ENCODE measurements at places on chromosomes 12 and 14.

- no peak for DNase-seq
These were observed 13.4 kb upstream of the IFI27 start for GRCh38 chr14:94097091-94097490.

- DNase-seq: no peak
These were observed 60.6 kb upstream of the TMCC3 start for GRCh38 chr12:94710933-94711332.

DNA sequence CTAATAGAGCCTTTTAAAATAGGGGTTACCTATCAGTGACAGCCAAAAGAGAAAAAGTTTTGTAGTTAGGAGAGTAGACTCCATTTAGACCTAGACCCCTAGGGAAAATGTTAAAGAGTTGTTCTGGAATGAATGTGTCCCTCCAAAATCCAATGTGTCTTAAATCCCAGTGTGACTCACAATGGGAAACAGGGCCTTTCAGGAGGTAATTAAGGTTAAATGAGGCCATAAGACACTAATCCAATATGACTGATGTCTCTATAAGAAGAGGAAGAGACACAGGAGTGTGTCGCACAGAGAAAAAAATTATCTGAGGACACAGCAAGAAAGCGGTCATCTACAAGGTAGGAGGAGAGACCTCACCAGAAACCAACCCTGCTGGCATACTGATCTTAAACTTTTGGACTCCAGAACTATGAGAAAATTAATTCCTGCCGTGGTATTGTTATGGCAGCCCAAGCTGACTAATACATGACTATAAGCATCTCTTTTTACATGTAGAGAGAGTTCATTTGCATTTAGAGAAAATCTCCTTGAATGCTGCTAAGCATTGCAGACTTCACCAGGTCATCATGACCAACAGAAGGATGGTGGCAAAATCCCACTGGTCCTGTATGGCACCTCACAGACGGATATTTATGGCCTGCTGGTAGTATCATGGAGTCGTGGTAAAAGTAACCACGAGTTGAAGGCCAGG is 259.6 kb upstream of the TMTC1 start:
- DNase-seq: no peak

- no peak for DNase-seq
These were observed 550.1 kb downstream of the SLC6A15 start for GRCh38 chr12:84362552-84362897.

DNA sequence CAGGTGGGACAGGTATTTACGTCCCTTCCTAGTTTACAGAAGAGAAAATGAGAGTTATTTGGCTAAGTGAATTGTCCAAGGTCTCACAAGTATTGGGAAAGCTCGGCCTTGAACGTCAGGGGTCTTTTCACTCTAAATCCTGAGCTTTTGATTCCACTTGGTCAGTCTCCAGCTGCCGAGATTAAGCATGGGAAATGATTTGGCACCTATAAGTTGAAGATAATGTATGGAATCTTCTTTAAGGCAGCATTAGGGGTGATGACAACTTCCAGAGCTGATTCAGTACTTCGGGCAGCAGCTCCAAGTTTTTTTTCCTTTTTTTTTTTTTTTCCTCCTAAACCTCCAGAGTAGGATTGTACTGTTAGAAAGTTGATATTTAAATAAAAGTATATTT is 722 bp downstream of the FAM234B start:
- no peak for DNase-seq

DNA sequence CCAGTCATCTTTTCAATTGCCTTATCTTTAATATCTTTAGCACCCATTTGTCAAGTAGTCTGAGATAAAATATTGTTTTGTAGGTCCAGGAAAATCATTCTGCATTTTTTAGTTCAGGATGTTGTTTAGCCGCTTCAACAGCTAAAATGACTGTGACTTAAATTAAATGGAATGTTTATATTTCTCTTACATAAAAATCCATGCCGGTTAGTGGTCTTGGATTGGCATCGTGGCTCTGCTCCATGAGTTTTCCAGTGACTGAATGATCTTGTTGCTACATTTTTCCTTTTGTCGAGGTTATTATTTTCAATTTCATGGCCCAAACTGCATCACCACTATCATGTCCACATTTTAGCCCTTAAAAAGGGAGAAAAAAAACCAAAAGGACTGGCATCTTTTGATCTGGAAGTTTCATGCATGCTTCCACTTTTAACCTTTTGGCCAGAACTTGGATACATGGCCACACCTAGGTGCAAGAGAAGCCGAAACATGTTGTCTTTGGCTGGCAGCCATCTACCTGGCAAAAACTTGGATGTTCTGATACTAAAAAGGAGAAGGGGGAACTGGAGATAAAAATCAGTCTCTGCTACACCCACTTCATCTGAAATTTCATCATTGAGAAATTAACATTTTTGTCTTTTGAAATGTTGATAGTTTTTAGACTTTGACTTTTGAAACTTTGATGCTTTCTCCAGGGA is 142.4 kb downstream of the OTOGL start:
- DNase-seq: no peak

DNA sequence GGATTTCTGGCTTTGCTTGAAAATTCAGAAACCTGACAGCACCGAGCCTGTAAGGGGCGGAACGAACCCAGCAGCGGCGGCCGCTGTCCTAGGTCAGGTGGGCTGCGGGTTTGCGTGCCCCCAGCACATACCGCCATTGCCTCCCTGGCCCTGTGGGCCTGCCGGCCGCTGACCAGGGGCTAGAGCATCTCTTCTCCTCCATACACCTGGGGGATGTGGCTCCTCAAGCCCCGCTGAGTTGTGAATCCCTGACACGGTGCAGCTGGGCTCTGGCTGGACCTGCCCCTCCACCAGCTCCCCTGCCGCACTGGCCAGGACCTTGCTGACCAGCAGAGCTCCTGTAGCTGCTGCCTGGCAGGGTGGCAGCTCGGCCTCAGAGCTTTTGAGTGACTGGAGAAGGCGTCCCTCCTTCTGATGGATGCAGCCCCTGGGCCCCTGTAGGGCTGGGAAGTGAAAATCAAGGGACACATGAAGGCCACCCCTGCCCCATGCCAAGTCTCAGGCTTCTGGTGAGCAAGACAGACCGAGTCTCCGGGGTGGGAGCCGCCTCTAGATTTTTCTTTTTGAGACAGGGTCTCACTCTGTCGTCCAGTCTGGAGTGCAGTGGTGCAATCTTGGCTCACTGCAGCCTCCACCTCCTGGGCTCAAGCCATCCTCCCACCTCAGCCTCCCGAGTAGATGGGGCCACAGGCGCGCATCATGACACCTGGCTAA is 184.9 kb upstream of the SFSWAP start:
- no peak for DNase-seq

- DNase-seq: no peak
These were observed 543.4 kb upstream of the MGAT4C start for GRCh38 chr12:86799616-86800015.

DNA sequence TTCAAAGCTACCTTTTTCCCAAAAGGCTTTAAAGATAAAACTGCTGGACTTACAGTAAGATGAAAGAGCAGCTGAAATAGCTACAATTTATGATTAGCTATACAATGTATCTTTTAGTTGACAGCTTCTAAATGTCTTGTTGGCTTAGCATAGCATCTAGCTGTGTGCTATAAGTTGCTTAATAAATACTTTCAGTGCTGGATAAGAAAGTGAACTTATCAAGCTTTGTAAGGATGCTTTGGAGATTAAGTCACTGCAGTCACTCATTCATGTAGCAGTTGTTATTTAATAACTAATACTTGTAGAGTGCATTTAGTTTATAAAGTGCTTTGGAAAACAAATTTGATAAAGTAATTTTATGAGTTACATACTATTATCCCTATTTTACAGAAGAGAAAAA is 14.6 kb downstream of the CFAP54 start:
- no peak for DNase-seq

DNA sequence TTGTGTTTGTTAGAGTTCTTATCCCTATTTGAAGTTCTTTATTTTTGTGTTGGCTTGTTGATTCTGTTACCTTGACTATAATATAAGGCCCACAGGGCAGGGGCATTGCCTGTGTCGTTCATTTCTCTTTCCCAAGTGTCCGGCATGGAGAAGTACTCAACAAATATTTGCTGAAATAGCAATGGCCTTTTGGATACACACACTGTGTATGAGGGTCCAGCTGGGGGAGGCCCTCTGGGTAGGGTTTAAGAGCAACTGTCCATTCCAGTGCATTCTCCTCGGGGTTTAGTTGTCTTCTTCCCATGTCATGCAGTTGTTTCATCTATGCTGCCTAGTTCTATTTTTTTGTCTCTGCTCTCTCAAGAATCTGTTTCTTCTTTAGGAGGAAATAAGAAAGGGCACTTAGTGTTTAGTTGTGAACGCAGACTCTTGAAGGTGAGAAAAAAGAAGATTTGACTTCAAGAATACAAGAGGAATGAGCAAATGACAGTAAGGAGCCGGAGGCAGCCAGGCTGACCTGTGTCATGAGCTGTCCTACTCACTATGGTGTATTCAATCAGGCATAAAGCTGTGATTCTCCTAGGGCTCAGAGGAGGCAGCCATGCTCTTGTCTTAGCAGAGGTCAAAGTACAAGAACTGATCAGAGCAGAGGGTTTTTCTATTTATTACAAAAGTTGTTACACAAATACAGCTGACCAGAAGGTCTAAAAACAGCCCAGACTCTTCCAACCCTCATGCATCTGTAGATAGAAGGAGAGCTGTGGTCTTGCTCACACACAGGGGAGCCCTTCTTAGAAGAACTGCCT is 10.2 kb downstream of the ERG28 start:
- no peak for DNase-seq

- DNase-seq: no peak
These were observed 18.6 kb downstream of the FBXO21 start for GRCh38 chr12:117171499-117172162.

- no peak for DNase-seq
These were observed 2.9 kb downstream of the GLIPR1 start for GRCh38 chr12:75483431-75483830.

GRCh38 chr12:98503342-98503591 is 12.1 kb upstream of the TMPO start:
- peak; percentile 92 for DNase-seq

- peak; percentile 67 for DNase-seq
These were observed 137.0 kb upstream of the HIF1A start for GRCh38 chr14:61558271-61558670.

DNA sequence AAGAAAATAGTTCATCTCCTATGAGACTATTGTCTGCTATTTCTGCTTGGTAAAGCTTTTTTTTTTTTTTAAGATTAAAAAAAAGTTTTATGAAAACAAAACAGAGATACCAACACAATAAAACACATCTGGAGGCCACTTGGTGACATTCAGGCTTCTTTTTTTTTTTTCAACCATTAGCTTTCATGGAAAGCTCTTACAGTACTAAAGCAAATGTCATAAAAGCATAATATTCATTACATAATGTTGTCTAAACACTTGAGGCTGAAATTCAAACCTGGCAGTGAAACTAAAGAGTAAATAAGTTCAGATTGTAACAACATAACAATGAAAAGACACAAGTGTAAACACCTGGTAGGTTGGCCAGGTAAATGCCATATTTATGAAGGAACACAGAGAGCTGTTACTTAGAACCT is 14.7 kb downstream of the PRICKLE1 start:
- peak; percentile 81 for DNase-seq

- DNase-seq: no peak
These were observed 132.1 kb downstream of the RAD51B start for GRCh38 chr14:67951529-67952135.

DNA sequence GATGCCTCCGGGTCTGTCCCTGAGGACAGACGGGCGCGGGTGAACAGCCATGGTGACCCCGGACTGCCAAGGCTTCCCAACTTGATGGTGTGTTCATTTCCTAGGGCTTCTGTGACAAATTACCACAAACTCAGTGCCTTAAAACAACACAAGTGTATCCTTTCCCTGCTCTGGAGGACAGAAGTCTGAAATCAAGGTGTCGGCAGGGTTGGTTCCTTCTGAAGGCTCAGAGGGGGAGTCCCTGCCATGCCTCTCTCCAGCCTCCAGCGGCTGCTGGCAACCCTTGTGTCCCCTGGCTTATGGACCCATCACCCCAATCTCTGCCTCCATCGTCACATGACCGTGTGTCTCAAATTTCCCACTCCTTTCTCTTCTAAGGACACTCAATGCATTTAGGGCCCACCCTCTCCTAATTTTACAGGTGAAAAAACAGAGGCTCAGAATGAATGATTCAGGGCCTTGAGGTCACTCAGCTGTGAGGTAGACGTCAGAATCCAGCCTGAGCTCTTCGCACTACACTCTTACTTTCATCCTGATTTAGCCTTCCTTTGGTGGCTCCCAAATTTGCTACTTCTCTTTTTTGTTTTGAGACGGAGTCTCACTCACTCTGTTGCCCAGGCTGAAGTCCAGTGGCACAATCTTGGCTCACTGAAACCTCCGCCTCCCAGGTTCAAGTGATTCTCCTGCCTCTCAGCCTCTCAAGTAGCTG is 45.4 kb downstream of the VCPKMT start:
- no peak for DNase-seq

DNA sequence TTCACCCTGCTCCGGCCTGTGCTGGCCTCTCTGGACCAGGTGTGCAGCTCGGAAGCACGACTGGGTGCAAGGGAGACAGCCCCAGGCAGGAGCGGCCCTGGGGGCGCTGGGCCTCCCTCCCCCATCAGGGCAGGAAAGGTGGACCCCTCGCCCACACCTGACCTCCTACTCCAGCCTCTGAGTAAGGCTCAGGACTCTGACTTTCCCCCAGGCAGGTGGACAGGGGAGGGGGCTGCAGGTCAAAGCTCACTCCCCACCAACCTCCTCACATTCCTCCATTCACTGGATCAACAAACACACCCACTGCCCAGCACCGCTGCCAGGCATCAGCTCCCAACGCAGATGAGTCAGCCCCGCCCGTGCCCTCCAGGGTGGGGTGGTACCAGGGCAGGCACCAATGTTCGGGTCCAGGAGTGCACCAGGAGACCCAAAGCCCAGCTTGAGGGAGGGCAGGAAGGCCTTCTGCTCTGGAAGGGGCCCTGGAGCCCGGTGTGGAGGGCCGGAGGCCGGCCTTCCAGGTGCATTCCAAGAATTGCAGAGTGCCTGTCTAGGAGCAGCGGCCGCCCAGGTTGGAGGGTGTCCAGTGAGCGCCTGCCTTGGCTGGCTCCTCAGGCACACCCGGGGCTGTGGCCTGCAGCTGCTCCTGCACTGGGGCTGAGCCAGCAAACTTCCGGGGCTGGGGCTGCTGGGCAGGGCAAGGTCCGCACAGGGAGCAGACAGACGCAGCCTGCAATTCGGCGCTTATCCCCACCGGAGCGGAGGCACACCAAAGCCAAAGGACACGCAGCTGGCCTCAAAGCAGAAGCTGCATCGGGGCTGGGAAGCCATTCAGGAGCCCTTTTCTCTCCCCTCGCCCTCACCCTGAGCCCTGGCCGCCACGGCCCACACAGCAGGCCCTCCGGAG is 1.6 kb upstream of the INF2 start:
- DNase-seq: no peak

DNA sequence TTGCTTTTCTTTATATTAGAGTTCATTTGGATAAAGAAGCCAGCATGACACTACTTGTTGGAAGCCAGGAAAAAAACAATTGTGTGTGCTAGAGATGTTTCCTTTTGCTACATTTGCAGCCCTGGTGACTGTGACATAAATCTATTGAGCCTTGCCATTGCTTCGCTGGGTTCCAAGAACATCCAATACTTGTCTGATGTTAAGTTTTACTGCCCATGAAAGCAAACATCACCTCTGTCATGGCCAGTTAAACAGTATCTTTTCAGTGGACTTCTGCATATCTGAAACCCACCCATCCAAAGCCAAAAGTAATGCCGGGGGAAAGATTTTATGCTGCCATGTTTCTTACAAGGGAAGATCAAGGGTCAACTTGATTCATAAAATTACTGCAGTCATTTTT is 184.0 kb downstream of the MSRB3 start:
- DNase-seq: no peak

- no peak for DNase-seq
These were observed 15.9 kb downstream of the ANKRD13A start for GRCh38 chr12:110015132-110015531.

- DNase-seq: no peak
These were observed 56.0 kb upstream of the ACSS3 start for GRCh38 chr12:81021834-81022233.

GRCh38 chr14:84112589-84112988 is 1417.4 kb upstream of the FLRT2 start:
- DNase-seq: no peak

Data from NCI-H748 treated with DMSO at 0.1 percent for 48 hours (cell line).